Activated naive CD8-positive, alpha-beta T cell treated with anti-CD3 and anti-CD28 coated beads for 36 hours (primary cell): ENCODE measurements at places on chromosomes 16 and 17. TPM values are rescaled to one million over a fixed set of nuclear protein-coding genes. Genes with fewer than 3 reads are reported as not detected.
A peak's percentile ranks its signal among the peaks of the same experiment; 100 is the strongest.

Gene STXBP4
- total RNA-seq: 6.0 TPM

Gene PLD6
- total RNA-seq: 19.4 TPM

Gene CYBA
- total RNA-seq: 197 TPM

GRCh38 chr17:78789149-78789662 lies 7.1 kb upstream of the CYTH1 start:
- no peaks in the 10 kb centered on the region for H3K27me3 ChIP-seq
- DNase-seq: no peak
- peak overlapping the region; percentile 86 for H3K27ac ChIP-seq
- H3K4me1 ChIP-seq: peaks cover 53% of the 10 kb centered on the region
